ENCODE measurements at places on chromosomes 1 and 21. TPM values are rescaled to one million over a fixed set of nuclear protein-coding genes. Genes with fewer than 3 reads are reported as not detected.

Gene GUCA2A
- not detected for polyA plus RNA-seq

Gene ADORA1
- polyA plus RNA-seq, result 1.1 TPM

Gene C1orf141
- polyA plus RNA-seq, result not detected

Gene XKR8
- polyA plus RNA-seq, result 9.0 TPM

Gene HLX
- 8.2 TPM for polyA plus RNA-seq

Gene MSH4
- 0.10 TPM for polyA plus RNA-seq

Gene GPR153
- 12.9 TPM for polyA plus RNA-seq

Gene SIKE1
- polyA plus RNA-seq, result 23.5 TPM

Gene CATSPERE
- 0.38 TPM for polyA plus RNA-seq

- DNase-seq, result no peak
Measured at GRCh38 chr21:18373606-18374005, 30.0 kb downstream of the TMPRSS15 start.

DNA sequence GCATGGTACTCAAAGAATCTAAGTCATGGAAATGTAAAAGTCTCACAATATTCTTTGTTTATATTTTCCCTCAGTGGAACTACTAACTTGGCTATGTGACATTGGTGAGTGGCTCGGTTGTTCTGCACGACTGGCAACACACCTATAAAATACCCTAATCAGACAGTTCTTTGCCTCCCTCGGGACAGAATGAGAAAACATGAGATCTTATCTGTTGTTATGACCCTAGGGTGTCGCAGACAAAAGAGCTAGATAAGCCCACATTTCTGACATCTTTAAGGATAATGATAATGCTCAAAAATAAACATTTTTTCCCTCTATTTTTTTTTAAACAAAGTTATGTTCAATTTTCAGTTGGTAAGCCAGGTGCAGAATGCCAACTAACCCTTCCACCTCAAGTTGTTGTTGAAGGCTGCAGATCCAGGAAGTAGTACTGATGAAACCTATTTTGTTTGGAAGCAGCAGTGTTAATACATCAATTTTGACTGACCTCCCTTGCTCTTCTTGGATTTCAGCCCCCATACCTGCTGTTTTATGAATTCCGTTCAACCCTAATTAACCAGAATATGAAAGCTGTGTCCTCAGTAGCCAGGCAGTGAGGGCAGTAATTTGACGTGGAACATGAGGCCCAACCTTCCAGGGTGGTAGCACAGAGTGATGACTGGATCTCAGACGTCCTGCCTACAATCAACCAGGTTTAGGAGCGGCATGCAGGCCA, 108.7 kb upstream of the DUSP10 start:
- DNase-seq, result no peak

- no peak for DNase-seq
Measured at GRCh38 chr21:31449921-31450535, 106.0 kb upstream of the TIAM1 start.

- no peak for DNase-seq
Measured at GRCh38 chr1:226444901-226445300, 37.0 kb upstream of the PARP1 start.

GRCh38 chr1:244318512-244318911, 133.2 kb downstream of the ADSS2 start:
- no peak for DNase-seq

- DNase-seq, result no peak
Measured at GRCh38 chr1:157177733-157178394, 39.7 kb upstream of the ETV3 start.

DNA sequence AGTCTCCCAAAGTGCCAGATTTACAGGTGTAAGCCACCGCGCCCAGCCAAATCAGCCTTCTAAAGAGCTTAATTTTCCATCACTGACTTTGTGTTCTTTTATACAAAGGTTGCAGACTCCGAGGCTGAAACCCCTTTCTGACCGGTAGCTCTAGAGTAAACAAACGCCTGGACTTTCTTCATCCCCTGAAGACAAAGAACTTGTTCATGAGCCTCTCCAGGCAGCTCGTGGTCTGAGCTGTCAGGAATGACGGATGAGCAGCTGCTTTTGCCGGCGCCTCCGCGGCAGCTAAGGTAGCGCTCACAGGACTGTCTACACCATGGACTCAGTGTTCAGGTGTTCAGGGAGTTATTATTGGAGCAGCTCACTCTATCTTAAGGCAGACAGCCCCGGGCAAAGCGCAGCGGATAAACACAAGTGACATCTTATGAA, 128.5 kb upstream of the ERRFI1 start:
- DNase-seq, result no peak

DNA sequence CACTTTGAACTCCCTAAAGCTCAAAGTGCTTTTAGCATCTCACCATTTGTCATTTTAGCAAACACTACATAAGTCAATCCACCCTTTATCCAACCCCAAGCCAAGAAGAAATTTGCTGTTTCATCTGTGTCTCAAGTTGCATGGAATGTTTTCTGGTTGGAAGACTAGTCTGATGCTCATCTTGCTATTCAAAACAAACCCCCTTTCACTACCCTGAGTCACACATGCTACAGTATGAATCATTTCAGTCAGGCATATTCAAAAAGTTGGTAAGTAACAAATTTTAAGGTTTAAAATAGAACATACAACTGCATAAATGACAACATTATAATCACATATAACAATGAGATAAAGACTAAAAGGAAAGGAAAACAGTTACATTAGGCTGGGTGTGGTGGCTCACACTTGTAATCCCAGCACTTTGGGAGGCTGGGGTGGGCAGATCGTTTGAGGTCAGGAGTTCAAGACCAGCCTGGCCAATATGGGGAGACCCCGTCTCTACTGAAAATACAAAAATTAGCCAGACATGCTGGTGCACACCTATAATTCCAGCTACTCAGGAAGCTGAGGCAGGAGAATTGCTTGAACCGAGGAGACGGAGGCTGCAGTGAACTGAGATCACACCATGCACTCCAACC, 38.7 kb downstream of the DSTYK start:
- no peak for DNase-seq

GRCh38 chr1:26287033-26287711, 7.3 kb downstream of the SH3BGRL3 start:
- DNase-seq, result no peak

GRCh38 chr21:45207839-45208626, 79.7 kb downstream of the POFUT2 start:
- DNase-seq, result no peak

GRCh38 chr1:44724955-44725698, 5.8 kb downstream of the RNU5D-1 start:
- DNase-seq, result no peak

Data from urinary bladder (tissue), 4 donors.